ENCODE measurements at places on chromosomes 11 and 22. TPM values are rescaled to one million over a fixed set of nuclear protein-coding genes. Genes with fewer than 3 reads are reported as not detected.

GRCh38 chr11:64352995-64353714 is 5.8 kb upstream of the RPS6KA4 start:
- no peak for DNase-seq

DNA sequence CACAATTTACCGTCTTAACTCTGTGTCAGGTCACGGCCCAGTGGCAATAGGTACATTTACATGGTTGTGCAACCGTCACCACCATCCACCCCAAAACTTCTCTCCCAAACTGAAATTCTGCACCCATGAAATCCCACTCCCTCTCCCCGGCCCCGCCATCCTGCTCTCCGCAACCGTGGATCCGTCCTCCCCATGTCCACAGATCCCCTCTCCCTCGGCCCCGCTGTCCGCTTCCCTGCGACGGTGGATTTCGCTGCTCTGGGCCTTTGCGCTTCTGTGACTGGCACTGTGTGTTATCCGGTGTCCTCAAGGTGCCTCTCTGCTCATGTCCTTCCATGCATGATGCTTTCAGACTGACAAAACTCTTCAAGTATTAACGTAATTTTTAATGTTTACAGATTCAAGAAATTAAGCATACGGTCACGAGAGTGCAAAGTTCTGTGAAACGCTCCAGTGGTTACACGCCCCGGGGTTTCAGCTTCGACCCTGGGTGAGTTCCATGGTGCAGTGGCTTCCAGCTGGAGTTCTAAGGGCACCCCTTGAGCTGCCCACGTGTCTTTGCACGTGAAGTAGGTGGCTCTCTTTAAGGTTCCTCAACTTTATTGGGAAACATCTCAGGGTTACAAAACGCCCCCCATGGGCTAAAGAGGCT is 76.4 kb downstream of the KCNQ1 start:
- DNase-seq, result no peak

DNA sequence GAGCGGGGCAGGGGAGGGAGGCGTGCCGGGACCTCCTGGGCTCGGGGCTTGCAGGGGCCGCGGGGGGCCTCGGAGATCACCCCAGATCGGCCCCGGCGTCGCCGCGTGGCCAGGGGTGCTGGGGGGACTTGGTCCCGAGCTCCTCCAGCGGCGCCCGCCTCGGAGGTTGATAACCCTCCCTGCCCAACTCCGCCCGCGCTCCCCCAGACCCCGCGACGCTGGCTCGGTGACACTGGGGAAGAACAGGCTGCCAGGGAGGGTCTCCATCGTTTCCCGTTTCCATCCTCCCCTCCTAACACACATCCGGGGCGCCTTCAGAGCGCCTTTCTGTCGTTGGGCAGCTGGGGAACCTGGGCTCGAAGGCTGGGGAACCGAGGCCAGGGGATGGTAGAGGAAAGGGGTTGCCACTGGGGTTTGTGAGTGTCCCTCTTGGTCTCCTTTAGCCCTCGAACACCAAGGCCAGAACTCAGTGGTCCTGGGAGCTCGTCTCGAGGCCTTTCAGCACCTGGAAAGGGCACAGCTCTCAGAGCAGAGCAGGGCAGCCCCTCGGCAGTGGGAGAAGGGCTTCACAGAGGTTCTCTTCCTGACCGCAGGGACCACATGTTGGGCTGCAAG is 431 bp downstream of the SLC37A2 start:
- no peak for DNase-seq

Gene OTOG
- not detected for total RNA-seq

DNA sequence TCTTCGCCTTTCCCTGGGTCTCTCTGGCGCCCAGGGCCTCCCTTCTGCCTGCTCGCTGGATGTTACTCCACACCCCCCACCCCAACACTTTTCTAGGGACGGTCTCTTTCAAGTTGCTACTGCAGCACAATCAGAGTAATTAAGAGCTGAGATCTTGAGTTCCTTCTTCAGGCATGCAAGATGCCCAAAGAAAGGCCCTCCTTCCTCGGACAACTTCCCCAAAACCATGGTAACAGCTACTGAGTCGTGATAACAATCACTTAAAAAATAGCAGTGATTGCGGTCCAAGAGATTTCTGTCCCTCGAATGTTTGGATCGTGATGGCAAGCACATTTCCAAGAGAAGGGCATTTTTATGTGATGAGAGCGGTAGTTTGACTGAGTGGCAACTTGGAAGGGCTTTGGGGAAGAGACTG is 638 bp upstream of the TENM4 start:
- no peak for DNase-seq

DNA sequence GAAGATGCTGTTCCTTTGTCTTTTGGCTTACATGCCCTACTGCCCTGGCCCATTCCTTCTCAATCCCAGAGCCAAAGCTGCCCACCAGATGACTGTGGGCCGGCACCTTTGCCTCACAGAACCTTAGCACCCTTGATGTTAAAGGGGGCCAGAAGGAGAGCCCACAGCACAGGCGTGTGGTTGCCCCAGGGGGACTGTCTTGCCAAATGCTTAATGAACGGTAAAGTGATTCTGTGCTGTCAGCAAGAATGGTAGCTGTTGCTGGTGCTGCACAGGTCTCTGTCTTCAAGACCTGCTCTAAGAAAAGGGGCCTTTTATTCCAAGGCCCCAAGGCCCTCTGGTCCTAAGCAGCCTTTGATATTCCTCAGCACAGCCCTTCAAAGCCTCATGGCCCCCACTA is 113.3 kb downstream of the MORC2 start:
- no peak for DNase-seq

Gene F2
- total RNA-seq, result not detected

DNA sequence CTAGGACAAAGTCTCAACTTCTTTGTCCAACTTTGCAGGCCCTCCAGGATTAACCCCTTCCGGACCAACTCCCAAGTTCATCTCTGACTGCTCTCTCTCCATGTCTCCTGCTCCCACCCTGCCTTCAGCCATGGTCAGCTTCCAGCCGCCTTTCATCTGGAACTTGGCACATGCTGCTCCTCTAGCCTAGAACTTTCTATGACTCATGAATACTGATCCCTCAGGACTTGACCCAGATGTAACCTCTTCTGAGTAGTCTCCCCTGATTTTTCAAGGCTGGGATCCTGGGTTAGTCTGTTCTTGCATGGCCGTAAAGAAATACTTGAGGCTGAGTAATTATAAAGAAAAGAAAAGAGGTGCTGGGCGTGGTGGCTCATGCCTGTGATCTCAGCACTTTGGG is 5.2 kb upstream of the SLC15A3 start:
- DNase-seq, result no peak

DNA sequence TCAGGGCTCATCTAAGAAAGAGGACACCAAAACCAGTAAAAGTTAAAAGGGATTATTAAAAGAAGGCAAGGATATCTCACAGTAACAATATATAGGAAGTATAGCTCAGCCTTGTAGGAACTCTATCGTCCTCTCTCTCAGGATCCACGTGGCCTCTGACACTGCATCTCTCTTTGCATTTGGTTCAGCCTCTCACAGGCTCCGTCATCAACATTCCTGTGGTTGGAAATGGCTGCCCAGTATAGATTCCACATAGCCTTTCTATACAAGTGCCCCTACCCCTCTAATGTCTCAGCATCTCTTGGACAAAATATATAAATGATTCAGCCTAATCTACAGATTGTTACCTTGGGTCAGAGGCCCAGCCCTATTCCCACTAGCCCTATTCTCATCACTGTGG is 101.3 kb upstream of the DBX1 start:
- DNase-seq, result peak; percentile 36

DNA sequence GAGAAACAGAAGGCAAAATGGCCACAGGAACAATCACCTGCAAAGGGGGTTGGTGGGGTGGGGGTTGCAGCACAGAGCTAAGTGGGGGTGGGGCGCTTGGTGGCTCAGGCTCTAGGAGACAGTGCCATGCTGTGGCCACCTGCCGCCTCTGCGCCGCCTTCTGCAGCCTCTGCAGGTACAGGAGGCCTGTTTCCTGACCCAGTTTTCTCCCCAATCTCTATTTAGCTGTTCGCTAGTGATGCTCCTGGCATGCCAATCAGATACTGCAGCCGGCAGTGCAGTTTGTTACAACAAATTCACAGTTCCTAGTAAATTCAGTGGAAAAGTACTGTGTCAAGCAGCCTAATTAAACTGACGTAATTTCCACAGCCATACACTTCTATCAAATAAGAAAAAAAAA is 106.4 kb downstream of the SERGEF start:
- DNase-seq, result peak; percentile 26

Gene MGAT3
- 0.98 TPM for total RNA-seq

- no peak for DNase-seq
Observed at GRCh38 chr22:42511401-42511891, 8.2 kb downstream of the RRP7A start.

DNA sequence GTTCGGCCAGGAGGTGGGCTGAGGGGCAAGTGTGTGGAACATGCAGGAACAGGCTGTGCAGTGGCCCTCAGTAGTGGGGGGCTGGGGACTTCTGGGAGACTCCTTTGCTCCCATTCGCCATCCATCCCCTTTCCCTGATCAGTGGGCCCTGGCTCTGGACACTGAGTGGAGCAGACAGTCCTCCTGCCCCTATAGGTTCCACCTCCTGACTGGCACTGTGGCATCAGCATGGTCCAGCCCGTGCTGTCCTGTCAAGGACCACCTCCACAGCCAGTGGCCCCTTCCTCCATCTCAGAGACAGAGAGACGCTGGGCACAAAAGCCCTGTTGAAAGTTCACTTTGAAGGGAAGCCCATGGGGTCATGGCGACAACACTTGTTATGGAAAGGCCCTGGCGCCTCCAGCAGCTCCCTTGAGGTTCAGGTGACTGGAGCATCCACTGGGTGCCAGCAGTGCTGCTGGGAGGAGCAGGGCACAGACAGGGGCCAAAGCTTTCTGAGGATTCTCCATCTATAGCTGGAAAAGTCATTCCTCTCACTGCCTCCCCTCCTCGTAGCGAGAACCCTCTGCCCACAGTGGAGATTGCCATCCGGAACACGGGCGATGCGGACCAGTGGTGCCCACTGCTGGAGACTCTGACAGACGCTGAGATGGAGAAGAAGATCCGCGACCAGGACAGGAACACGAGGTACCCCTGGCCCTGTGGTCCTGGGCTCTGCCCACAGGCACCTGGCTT is 5.6 kb downstream of the DERL3 start:
- no peak for DNase-seq

Gene TIGD3
- 0.88 TPM for total RNA-seq

DNA sequence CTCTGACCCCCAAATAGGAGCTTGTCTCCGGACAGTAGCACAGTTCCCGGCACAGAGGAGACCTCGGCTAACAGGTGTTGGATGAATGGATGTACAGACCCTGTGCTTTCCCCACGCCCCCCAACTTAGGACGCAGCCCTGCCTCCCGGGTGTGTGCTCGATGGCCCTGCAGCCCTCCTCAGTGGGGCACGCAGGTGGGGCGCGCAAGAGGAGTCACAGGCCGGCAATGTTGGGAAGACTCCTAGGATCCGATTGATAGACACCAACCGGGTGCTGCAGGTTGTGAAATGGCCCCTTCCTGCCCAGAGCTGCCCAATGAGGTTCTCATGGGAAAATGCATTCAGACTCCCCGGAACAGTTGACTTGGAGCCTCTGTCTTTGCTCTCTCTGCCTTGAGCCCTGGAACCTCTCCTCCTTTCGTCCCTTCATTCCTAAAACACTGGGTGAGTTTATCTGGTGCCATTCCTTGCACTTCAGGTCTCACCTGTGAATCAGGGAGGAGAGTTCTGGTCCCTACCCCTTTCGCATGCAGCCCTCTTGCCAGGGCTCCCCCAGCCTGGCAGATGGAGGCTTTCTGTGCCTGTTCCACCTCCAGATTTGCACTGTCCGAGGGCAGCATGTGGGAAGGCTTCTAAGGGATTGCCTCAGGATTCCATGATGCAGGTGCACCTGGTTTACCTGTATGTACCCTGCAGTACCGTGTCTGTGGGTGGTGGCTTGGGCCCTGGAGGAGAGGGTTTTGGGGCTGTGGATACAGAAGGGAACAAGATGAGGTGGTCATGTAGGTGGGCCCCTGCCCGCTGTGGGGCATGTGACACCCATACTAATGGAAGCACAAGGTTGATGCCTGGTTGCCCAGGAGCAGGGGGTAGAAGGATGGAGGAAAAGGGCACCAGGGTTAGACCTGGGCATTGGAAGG is 1.2 kb downstream of the MICALL1 start:
- no peak for DNase-seq

- no peak for DNase-seq
Observed at GRCh38 chr22:19929586-19930550, 11.7 kb upstream of the COMT start.

DNA sequence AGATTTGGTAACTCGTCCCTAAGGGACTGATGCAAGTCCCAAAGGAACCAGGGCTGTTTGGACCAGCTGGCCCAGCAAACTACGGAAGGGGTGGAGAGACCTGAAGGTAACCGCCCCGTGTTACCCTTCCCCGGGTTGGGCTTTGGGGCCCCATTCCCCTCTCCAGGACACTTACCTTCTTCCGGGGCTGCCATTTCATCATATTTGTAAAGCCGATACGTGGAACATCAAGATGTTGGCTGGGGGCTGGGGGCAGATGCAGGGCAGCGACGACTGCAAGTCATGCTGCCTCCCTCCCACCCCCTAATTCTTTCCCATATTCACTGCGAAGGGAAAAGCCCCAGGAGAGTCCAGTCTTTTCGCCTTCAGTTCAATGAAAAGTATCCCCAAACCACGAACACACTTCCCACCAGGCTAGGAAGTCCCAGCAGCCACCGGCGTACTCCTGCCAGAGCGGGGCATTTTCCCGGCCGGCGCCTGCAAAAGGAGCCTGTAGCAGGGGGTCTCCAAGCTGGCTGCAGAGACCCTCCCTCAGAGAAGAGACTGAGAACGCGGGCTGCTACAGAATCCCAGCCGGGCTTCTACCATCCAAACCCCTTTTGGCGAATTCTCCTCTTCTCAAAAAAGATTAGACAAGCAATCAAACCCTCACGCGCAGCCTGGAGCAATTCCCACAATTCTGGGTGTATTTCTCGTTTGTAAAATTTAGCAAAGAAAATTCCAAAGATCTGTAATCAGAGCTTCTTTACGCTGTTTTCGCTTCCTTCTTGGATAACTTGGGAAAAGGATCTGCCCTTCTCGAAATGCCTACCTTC is 236.7 kb downstream of the TTC28 start:
- no peak for DNase-seq

Gene MOGAT2
- total RNA-seq, result not detected

Gene TMEM191C
- 0.27 TPM for total RNA-seq
